ENCODE measurements at places on chromosomes 6 and 20.

GRCh38 chr20:33861458-33861857, 50.3 kb downstream of the CHMP4B start:
- DNase-seq = no peak

GRCh38 chr20:25195962-25196785, 662 bp downstream of the ENTPD6 start:
- DNase-seq = no peak

DNA sequence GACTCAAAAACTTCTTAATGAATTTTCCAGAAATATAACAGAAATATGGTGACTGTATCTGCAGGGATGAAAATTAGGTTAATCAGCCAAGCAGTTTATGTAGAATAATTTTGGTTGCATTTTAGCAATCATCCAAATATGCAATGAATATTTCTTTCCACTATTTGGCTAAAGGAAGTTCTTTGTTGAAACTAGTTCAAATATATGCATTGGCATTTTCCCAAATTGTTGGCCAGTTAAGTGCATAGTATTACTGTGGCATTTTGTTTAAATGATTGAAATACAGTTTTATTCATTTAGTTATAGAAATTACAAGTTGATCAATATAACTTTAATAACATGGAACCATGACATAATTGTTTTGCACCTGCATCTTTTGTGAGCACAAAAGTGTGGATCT, 115.5 kb downstream of the DOK5 start:
- DNase-seq = no peak

DNA sequence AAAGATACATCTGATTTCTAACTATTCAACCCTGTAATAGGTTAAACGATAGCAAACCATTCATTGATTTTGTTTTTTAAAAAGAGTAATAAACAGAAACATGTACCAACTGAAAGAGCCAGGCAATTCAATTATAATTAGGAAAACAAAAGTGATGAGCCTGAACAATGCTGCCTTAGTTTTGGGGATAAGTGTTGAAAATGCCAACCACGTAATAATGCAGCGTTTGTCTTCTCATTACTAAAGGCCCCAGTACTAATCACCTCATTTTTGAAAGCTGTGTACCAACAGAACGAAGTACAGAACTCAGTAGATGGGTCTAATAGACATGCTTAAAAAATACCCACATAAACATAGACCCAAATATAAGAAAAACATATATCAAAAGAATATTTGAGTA, 663.6 kb upstream of the CHD6 start:
- DNase-seq = no peak

DNA sequence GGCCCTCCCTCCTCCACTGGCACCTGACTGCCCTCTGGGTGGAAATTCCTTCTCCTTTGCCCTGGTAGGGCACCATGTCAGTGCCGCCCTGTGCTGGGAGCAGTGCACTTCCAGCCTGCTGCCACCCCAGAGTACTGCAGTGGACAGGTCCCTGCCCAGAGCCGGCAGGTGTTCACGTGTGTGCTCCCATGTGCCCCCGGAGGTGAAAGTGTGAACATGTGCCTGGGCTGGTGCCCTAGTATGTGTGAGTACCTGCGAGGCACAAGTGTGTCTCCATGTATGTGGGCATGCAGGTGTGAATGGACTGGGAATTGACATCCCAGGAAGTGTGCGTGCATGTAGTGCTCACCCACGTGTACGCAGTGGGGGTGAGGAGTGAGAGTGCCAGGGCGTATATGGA, 29.4 kb downstream of the SDCBP2 start:
- no peak for DNase-seq

- no peak for DNase-seq
Observed at GRCh38 chr20:20881808-20882207, 169.4 kb upstream of the RALGAPA2 start.

GRCh38 chr20:20462185-20462584, 94.3 kb downstream of the INSM1 start:
- DNase-seq = no peak

DNA sequence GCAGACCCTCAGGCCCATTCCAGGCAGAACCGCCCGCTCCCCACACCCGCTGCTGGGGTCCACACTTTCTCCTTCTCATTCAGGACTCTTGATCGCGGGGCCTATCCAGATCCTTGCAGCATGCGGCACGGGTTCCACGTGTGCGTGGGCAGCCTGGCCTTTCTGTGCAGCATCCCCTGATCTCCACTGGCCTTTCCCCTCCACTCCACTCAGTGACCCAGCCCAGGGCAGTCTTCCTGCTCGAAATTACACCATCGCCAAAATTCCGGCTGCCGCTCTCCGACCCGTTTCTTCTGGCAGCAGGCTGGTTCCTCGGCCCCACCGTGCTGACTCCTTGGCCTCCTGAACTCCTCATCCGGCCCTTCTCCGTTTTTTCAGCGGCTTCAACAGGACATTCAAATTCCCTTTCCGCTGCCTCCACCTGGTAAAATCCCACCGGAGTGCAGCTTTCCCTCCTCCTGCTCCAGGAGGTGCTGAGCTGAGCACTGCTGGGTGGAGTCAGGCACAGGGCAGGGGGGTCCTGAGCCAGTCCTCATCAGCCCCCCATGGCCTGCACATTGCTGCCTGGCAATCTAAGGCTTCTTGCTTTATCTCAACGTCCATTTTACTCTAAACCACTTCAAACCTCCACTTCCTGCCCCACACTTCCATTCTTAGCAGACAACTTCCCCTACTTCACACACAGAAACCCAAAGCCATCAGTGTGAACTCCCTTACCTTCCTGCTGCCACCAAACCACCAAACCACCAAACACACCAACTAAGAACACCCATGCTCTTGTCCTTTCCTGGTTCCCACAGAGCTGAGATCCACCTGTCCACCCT, 9.0 kb downstream of the SFT2D1 start:
- DNase-seq = no peak

DNA sequence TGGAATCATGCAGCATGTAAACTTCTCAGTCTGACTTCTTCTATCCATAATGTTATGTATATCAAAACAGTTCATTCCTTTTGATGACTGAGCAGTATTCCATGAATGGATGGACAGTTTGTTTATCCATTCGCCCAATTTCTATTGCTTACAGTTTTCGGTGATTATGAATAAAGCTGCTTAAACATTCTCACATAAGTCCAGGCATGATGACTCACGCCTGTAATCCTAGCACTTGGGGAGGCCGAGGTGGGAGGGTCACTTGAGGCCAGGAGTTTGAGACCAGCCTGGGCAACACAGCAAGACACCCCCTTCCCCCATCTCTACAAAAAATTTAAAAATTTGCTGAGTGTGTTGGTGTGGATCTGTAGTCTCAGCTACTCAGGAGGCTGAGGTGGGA, 22.9 kb upstream of the HMGA1 start:
- DNase-seq = no peak

DNA sequence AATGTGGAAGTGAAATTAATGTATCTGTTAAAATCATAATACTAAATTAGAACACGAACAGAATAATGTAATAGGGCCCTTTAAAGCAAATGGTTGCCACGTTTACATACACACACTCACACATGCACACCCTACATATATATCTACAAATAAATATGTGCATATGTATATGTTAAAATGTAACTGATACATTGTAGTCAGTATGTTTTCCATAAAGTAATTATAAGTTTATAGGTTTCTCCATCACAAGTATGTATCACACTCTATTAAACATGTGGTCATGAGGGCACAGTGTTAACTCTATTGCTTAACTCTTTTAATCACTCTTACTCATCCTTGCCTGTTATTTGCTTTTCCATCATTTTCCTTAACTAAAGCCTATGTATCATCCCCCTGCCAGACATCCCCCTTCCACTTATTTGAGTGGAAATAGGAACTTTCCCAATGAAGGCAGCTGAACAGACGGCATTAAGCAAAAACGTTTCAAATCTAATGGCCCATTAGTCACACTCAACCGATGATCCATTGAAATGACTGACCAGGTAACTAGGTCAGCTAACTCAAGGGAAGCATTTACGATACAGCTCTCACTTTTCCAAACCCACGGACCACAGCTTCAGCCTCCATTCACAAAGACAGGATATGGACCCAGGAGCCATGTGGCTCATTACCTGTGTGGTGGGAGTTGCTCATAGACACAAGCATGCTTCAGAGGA, 89.3 kb downstream of the HAO1 start:
- DNase-seq = no peak

DNA sequence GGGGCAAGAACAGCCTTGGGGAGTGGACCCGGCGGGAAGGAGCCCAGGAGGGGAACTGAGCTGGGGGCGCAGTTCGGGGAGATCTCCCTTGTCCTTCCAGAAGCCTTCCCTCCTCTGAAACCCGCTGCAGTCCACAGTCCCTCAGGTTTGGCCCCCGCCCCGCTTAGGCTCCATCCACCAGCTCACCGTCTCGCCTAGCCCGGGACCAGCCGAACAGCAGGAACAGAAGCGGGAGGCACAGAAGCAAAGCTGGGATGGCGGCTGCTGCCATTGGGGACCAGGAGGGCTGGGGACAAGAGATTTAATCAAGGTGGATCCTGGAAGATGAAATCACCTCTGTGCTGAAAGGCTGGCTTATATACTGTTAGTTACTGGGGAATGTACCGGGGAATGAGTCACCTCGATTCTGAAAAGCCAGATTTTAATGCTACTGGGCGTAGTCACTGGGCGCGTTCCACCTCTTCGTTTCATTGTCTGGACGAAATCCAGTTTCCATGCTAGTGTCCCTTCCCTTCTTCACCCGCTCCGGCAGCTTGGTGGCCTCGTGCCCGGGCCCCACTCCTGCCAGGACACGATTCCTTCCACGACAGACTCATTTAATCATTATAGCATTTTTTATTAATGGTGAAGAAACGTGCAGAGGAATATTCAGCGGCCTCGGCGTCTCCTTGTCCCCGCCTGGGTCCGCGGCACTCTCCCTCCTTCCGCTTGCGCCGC, at the start of gene RAET1L:
Gene RAET1L (minus strand): TSS at position 332 of the 717 bp plus-strand sequence. CDS start 61 bp downstream, at position 271.
- DNase-seq = no peak
